HFFc6 (cell line): ENCODE measurements at places on chromosomes 13 and 19.

DNA sequence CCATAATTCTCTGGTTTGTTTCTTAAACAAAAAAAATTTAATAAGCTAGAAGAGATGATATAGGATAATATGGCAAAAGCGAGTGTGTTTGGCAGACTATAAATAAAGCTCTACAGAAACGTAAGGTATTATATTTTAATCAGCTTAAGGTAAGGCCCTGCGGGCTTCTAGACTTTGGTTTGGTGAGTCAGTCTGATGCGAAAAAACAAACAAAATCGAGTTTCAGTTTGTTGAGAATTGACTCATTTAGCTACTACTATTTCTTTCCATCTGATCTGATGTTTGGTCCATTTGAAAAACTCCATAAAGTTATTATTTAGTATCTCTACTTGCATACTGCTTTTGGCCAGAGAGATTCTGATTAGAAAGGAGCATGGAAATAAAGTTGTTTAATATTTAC, 138.0 kb downstream of the MIPEP start:
- DNase-seq = no peak

DNA sequence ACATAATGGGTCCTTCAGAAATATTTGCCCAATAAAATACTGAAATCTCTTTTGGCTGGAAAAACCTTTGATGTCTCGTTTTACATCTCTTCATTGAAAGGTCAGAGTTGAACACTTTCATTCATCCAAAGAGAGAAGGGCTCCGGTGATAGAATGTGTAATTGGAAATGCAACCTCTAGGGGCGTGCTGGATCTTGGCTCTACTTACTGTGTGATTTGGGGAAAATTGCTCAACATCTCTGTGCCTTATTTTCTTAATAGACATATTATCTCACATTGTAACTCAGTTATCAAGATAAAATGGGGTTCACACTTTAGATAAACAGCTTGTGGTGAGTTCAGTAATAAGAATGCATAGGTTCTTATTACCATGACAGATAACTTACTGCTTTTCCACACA, 1444.1 kb downstream of the SLITRK5 start:
- no peak for DNase-seq

- DNase-seq = no peak
Observed at GRCh38 chr13:38648912-38649311, 38.0 kb upstream of the FREM2 start.

GRCh38 chr19:1747285-1748114, 5.8 kb upstream of the ONECUT3 start:
- peak; percentile 98 for DNase-seq

DNA sequence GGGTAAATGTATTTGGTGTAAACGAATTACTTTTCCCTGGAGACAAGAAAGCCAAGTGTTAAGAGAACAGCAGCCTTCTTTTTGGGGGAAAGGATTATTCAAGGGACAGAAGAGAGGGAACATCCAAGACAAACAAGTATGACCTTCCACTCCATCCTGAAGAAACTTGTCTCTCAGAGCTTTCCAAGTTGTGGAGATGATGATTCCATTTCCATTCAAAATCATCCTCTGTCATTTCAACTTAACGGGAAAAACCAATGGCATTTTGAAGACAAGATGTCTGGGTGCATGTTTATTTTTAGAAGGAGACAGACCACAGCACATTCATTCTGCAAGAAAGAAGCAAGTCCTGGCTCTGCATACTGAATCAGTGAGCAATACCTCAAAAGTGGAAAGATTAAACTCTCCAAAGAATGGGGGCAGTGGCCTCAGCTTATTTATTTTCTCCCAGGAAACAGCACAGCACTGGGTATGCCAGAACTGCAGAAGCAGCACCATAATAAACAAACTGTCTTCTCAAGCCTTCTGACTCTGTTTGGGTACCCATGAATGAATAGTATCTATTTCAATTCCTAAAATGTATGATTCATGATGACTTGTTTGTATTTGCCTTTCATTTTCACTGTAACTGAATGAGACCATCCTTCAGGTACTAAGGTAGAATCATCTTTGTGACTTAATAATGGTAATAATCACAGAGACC, 541.0 kb downstream of the RFC3 start:
- peak; percentile 94 for DNase-seq

- DNase-seq = no peak
Observed at GRCh38 chr13:81487151-81487550, 1146.2 kb upstream of the SPRY2 start.

- DNase-seq = no peak
Observed at GRCh38 chr13:109779074-109779473, 7.3 kb downstream of the IRS2 start.

- peak; percentile 15 for DNase-seq
Observed at GRCh38 chr19:7868671-7869452, 5.3 kb downstream of the PRR36 start.
